Muscle of leg (tissue), 16 donors: ENCODE measurements at places on chromosomes 4 and X. TPM values are rescaled to one million over a fixed set of nuclear protein-coding genes. Genes with fewer than 3 reads are reported as not detected.

DNA sequence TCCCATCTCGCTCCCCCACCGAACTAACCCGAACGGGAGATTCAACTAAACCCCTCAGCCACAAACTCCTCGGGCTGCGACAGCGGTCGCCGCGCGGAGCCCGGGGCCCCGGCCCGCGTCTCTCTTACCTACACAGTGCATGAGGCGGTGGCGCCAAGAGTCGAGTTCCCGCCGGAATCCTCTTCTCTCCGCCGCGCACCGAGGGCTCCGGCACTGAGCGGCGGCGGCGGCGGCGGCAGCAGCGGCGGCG lies 160 bp downstream of the LCORL start:
- DNase-seq: no peak

- no peak for DNase-seq
Observed at GRCh38 chrX:129930941-129931410, 25.0 kb downstream of the UTP14A start.

- peak; percentile 38 for DNase-seq
Observed at GRCh38 chrX:47854474-47854873, 17.8 kb downstream of the ZNF81 start.

GRCh38 chr4:48642421-48643374 lies 137.4 kb downstream of the FRYL start:
- peak; percentile 43 for DNase-seq

The MAGEC2 gene
- polyA plus RNA-seq: not detected

The RBM47 gene
- 3.1 TPM for polyA plus RNA-seq

DNA sequence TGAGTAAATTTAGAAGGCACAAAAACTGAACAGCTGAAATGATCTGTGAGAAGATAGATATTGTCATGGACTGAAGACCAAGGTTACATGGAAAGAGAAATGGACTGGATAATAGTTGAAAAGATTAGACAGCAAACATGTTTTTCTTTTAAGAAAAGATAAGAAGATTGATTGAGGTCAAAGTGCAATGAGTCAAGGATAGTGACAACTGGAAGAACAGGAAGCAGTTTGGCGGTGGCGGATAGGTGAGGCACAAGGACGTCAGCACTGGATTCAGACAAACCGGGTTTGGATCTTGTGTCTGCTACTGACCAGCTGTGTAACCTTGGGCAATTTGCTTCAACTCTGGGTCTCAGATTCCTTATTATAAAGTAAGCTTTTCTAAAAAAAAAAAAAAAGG lies 2.0 kb upstream of the HPGD start:
- no peak for DNase-seq

- DNase-seq: no peak
Observed at GRCh38 chr4:142875117-142875516, 29.0 kb upstream of the INPP4B start.

GRCh38 chr4:145619639-145619996 lies 433 bp downstream of the MMAA start:
- DNase-seq: peak; percentile 87

The SH3D19 gene
- polyA plus RNA-seq: 35.1 TPM

The SERPINA7 gene
- polyA plus RNA-seq: not detected

The SLC6A14 gene
- not detected for polyA plus RNA-seq

The NPY5R gene
- 0.13 TPM for polyA plus RNA-seq

The GPR82 gene
- polyA plus RNA-seq: 0.09 TPM

The VCX gene
- polyA plus RNA-seq: not detected

The PRR32 gene
- 168 TPM for polyA plus RNA-seq

- DNase-seq: peak; percentile 38
Observed at GRCh38 chrX:119249891-119250290, 13.8 kb downstream of the PGRMC1 start.

DNA sequence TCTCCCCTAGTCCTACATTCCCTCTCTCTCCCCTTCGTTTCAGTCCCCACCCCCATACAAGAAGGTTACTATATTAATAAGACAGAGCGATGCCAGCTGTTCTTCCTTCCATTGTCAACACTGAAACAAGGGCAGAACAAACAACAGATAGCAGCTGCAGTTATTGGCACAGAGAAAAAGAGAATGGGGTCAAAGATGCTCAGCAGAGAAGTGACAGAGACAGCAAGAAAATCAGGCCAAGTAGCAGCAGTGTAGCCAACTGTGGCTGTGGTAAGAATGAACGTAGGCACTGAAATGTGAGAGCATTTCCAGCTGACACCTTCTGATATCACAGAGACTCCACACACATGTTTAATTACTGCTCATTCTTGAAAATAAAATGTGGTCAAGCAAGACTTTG lies 641.8 kb downstream of the FSTL5 start:
- DNase-seq: peak; percentile 88

- peak; percentile 62 for DNase-seq
Observed at GRCh38 chr4:56959100-56959499, 18.3 kb downstream of the NOA1 start.

- no peak for DNase-seq
Observed at GRCh38 chr4:138952411-138952810, 63.2 kb upstream of the NOCT start.

DNA sequence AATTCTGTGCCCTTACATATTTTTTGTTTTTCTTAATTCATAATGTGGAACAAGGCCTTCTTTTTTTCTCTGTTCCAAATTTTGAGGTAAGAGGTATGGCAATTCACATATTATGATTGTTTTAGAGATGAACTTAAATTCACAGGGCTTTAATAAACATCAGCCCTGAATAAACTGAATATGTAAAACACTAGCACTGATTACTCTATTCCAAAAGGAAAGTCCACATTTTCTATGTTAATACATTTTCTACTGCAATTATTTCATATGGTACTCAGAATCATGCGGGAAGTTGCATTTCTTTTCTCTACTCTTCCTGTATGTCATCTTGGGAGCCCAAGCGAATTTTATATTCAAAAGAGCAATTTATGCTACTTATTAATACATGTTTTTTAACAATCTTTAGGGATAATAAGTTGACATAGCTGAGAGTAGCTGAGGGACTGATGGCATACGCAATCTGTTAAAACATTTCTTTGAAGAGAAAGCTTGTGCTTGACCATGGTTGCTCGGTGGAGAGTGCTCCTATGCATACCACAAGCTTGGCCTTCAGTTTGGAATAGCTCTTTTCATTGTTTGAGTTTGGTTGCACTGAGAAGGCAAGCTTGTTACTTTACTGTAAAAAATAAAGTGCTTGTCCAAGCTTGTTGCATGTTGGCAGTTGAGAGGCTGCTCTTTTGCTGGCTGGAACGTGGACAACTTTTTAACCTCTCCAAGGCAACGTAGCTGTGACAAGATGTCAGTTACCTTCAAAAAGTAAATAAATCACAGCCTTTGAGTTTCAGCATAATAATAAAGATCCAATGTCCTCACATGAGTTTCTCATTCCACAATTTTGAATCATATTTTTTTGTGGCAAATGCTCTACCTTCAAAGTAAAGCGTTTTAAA lies 196.3 kb upstream of the SPRY1 start:
- peak; percentile 40 for DNase-seq

DNA sequence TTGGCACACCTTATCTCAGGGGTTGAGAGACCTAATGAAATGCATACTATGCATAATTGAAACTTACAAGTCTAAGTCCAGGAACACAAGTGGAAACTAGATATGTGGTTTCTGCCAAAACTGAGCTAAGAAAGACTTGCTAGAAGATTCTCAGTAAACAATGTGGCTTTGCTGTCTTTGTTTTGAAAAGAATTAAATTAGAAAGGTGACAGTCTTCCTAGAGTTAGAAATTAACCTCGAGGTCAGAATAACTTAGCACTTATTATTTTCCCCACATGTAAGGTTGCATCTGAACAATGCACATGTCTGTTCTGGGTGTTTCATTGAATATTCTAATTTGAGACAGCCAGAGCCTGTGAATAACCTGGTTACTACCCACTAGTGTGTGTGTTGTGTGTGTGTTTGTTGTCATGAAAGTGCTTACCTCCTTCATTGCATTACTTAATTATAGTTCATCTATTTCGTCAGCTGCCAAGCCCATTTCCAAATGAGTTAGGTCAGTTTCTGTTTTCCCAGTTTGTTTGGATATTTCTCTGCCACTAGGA lies 1.5 kb downstream of the EREG start:
- no peak for DNase-seq

- no peak for DNase-seq
Observed at GRCh38 chr4:97917115-97917514, 226.2 kb downstream of the STPG2 start.

The CDX4 gene
- polyA plus RNA-seq: not detected

- peak; percentile 17 for DNase-seq
Observed at GRCh38 chr4:185965426-185966384, 103.3 kb upstream of the TLR3 start.

DNA sequence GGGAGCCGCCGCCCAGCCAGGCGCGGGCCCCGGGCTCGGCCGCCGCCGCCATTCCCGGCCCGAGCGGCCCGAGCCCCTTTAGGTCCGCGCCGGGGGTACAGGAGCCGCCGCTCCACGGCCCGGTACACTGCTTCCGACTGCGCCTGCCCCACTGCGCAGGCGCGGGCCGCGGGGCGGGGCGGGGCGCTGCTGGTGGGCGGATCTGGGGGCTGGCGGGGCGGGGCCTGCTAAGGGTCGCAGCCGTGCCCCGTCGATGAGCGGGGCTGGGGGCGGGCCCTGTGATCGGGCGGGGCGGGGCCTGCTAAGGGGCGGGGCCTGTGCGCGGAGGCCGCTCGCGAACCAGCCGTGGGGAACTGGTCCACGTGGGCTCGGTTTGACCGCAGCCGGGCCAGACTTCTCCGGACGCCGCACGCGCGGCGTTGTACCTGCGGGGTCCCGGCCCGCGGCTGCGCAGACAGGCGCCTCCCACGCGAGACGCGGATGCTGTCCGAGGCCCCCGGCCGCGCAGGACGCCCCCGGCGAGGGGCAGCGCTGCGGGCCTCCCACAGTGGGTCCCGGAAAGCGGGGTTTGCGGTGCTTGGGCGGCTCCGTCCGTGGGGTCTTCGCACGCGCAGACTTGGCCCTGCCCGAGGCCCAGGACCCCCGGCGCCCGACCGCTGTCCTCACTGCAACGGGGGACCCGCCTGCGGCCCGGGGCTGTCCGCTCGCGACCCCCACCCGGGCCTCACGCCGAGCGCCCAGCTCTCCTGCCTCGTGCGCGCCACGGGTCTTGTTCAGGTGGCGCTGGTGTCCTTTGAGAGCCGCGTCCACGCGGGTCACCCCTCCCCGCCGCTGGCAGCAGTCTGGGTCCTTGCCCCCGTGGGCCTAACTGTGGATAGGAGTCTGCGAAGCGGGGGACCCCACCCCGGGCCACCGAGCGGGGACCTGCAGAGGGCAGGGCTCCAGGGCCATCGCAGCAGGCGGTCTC lies at the start of gene DGKQ:
Gene DGKQ (minus strand): TSS at position 139 of the 967 bp plus-strand sequence. CDS start 87 bp downstream, at position 52.
- peak; percentile 91 for DNase-seq

DNA sequence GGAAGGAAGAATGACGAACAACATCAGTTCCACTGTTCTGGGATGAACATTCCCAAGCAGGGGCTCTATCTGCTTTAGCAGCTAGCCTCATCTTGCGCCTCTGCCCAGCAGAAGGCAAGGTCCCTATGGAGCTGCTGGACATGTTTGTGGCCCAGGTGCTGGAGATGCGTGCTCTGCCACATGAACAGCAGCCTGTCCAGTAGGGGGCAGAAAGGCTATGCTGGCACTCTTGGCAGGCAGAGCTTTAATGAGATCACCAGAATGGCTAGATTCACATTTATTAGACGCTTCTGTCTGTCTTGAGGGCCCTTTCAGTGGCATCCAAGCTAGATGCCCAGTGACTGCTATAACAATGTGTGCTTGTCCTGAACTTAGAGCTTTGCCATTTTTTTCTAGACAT lies 1826.0 kb downstream of the STIM2 start:
- DNase-seq: no peak

DNA sequence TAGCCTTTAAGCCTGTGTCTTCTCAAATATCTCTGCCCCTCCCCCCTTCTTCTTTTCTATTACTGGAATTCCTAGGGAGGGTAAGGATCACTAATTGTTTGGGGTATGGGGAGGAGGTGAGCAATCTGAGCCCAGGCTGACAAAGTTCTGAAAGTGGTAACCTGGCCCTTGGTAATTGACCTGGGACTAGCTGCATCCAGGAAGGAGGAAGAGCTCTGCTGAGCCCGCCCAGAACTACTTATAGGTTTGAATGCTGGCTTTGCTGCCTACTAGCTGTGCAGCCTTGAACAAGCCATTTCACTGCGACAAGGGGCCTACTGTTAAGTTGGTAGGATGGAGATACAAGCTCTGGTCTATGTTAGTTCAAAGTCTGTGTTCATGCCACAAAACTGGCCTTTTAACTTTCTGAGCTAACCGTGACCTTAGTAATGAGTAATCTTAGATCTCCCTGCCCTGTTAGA lies 37.8 kb downstream of the DGKK start:
- no peak for DNase-seq

- no peak for DNase-seq
Observed at GRCh38 chr4:114773339-114773738, 174.7 kb downstream of the UGT8 start.

DNA sequence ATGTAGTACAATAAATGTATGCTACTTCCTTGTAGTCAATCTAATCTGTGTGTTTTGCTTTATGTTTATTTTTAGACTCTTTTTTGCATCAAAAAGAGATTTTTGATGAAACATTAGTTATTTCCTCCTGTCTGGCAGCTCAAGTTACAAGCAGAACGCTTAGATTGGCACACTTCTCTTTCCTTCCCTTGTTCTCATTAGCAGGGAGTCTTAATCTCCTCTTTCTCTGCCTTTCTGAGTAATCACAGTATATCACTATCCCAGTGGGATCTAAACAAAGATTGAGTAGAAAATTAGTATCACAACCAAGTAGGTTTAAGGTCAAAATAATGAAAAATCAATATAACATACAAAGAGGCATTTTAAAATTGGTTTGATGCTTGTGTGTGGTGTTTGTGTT lies 1192.6 kb downstream of the C4orf33 start:
- peak; percentile 0 for DNase-seq

DNA sequence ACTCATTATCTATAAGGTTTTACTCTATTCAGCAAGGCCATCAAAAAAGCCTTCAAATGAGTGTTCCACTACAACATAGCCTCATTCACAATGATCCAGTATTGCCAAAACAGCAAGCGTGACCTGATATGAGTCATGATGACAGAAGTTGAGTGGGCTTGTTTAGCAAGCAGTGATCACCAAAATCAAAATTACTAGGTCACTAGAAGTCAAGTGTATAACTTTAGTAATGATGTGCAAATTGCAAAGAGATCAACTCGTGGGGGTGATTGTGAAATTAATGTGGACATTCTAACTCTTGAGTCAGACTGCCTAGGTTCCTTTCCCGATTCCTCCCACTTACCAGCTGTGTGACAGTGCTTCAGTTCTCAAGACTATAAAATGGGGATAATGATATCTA lies 124.5 kb downstream of the CHM start:
- no peak for DNase-seq

The PRPS1 gene
- polyA plus RNA-seq: 26.3 TPM

GRCh38 chr4:118850488-118851173 lies 14.7 kb upstream of the SEC24D start:
- no peak for DNase-seq

DNA sequence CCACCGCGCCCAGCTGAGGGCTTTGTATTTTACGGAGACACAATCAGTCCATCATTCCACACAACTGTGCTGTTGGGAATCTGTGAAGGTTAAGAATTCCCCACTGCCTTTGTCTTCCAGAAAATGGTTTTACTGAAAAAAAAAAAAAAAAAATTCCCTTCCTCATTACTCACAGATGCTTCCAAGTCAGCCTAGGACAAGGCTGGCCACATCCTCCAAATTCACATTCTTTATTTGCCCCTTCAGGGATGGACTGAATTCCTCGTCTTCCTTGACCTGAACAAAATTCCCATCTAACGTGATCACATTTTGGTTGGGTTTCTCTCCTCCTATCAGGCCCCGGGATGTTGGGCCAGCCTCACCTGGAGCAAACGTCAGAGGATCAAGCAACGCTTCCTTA lies 130.3 kb downstream of the DHRSX start:
- DNase-seq: no peak
